Activated CD8-positive, alpha-beta T cell treated with anti-CD3 and anti-CD28 coated beads for 36 hours (primary cell): ENCODE measurements at places on chromosomes 5 and 9. TPM values are rescaled to one million over a fixed set of nuclear protein-coding genes. Genes with fewer than 3 reads are reported as not detected.
A peak's percentile ranks its signal among the peaks of the same experiment; 100 is the strongest.

DNA sequence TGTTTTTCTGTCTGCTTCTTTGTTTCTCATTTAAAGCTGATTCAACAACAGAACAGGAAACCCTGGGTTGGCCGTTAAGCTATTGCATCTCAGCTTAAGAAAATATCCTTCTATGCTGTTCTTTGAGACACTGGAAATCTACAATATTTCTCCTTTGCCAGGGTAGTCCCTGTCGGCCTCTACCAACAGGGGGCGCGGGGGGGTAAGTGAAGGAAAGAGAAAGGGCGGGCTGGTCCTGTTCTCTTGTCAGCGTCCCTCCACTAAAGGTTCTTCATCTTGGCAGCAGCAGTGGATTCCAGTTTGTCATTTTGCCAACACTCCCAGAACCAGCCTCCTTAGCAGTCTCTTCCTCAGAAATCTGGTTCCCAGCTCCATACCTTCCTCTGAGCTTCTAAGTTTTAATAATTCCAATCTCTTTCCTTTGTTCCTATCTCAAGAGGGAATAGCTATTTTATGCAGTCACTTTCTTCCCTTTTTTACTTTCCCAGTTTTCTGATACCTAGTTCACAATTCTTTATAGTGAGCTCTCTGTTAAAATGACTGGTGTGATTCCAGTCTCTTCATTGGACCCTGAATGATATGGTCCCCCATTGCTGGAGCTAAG, 222.3 kb downstream of the GLIS3 start:
- peak; percentile 75 for DNase-seq

- DNase-seq = no peak
Observed at GRCh38 chr9:7259544-7260241, 501.9 kb downstream of the KDM4C start.

RUFY1 gene
- 24.7 TPM for total RNA-seq

SLC45A2 gene
- not detected for total RNA-seq

- no peak for DNase-seq
Observed at GRCh38 chr5:149048811-149049210, 14.1 kb downstream of the SH3TC2 start.

ZNF883 gene
- 1.1 TPM for total RNA-seq

- no peak for DNase-seq
Observed at GRCh38 chr5:44532981-44533380, 143.8 kb upstream of the FGF10 start.

DNA sequence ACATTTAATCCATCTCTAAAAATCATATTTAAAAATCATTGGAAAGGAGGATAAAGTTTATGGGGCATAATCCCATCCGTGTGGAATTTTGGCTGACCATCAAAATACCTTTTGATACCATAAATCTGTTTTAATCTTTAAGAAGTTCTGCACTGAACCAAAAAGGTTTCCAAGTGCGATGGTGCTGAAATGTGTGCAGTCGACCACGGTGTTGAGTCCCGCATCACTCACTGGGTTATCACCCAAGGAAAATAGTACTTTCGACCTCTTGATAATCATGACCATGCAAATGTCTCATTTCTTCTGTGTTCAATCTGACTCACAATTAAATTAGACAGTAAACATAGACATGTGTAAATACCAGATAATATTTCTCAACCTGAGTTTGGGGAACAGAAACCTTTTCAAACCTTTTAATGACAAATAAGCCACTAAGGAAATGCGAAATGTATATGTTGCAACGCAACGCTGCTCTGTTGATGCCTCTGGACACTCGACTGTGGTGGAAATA, 62.0 kb upstream of the CDH6 start:
- no peak for DNase-seq

DNA sequence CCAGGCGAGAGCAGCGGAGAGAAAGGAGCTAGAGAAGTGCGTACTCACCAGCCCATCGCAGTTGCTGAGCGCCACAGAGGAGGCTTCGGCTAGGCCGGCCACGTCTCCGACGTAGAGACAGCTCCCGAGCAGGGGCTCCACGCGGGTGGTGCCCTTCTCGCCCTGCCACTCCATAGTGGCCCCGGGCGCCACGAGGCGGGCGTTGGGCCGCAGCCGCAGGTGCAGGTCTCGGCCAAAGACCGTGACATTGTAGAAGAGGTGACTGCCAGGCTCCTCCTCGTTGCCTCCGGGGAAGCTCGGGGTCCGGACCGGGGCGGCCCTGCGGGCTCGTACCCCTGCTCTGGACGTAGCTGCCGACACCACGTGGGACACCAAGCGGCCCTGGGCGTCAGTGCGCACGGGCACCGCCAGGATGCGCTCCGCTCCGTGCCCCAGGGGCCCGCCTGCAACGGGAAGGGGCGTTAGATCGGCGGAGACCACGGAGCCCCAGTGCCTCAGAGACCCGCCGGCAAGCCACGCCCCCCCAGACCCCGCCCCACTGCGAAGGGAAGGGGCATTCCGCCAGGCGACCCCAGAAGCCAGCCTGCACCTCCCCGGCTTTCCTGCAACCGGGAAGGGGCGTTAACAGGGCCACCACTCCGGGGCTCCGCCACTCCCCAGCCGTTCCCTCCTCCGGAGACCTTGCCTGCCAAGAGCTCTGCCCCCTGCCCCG, 1.4 kb downstream of the ADAMTS2 start:
- peak; percentile 24 for DNase-seq

- peak; percentile 89 for DNase-seq
Observed at GRCh38 chr9:34546834-34547827, 24.3 kb upstream of the ENHO start.

- no peak for DNase-seq
Observed at GRCh38 chr9:35618325-35618727, at the start of gene CD72. Gene CD72 (minus strand): TSS chr9:35618413. CDS start chr9:35618303, 110 bp downstream.

SOWAHA gene
- total RNA-seq = not detected

DNA sequence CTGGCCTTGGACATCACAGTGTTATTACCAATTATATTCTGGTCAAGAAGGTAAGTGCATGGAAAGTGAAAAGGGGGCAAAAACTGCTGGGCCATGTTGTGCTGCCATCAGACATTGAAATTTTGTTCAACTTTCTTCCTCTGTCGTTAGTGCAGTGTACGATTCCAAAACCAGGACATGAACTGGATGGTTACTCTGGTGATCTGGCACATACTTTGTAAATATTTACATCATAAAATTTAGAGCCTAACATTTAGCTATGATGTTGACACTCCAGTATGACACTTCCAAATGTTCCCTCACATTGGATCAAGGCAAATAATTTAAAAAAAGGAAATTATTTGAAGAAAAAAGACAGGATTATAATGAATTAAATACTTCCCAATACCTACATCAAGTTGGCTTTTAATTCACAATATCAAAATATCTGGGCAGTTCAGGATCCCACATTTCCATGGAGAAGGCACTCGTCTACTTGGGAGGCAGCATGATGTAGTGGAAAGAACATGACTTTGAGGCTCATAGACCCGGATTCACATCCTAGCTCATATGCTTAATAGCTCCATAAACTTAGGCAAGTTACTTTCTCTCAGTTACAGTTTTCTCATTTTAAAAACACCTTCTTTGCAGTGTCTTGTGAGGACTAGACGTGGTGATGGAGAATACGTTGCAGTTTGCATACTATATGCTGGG, 342.5 kb upstream of the MPDZ start:
- DNase-seq = no peak

GPR150 gene
- total RNA-seq = 0.76 TPM

- no peak for DNase-seq
Observed at GRCh38 chr5:13591621-13592020, 352.9 kb downstream of the DNAH5 start.

DNA sequence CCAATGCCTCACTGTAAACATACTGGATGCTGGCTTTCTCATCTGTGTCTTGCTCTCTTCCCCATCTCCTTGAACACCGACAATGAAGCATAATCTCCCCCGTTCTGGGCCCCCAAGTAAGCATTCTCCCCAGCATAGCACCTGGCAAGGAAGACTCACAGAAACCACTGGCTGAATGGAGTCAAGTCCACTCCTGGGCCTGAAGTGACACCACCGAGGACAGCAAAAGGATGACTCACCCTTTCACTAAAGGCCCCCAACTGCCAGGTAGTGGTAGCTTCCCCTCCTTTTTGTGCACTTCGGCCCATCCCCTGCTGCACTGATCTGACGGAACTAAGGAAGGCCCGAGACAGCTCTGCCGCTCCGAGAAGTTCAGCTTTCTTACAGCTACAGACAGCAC, 9.4 kb downstream of the VDAC1 start:
- no peak for DNase-seq

TMC1 gene
- 0.38 TPM for total RNA-seq

MARCOL gene
- total RNA-seq = not detected

GRCh38 chr5:140182803-140183367, 7.9 kb downstream of the CYSTM1 start:
- DNase-seq = no peak

DNA sequence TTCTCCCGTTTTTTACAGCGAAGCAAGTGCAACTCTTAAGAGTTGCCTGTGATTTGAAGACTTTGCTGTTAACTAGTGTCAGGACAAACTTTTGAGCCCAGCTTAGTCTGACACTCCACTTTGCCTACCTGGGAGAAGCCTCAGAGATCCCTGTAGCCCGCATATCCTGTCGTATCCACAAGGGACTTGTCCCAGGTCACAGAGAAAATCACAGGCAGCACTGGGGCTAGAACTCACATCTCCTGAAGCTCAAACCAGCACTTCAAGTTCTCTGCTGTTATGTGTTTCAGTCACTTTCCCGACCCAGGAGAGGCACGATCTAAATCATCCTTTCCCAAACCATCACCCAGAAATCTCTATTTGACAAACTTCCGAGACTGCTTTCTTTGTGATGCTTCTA, 584.5 kb downstream of the ACTL7B start:
- DNase-seq = no peak

DELE1 gene
- 57.4 TPM for total RNA-seq
